Activated CD8-positive, alpha-beta memory T cell treated with anti-CD3 and anti-CD28 coated beads for 1 hour (primary cell): ENCODE measurements at places on chromosomes 11 and 22.

- no peak for DNase-seq
Measured at GRCh38 chr11:44470854-44471253, 94.6 kb upstream of the CD82 start.

- DNase-seq: no peak
Measured at GRCh38 chr11:41102471-41102870, 357.0 kb downstream of the LRRC4C start.

DNA sequence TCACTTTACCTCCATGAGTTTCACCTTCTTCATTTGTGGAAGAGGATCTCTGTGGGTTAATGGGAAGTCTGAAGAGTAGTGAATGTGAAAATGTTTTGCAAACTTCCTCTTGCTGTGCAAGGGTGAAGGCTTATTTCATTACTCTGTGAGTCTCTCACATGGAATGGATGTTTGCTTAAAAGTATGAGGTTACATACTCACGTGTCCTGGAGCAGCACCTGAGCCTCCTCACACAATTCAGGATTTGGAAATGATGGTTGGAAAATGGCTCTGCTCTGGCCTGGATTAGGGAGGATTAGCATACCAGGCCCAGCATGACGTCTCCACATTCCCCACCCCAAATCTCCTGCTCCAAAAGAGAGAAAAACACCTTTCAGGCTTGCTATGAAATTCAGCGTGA is 4.8 kb downstream of the GRAMD1B start:
- no peak for DNase-seq

DNA sequence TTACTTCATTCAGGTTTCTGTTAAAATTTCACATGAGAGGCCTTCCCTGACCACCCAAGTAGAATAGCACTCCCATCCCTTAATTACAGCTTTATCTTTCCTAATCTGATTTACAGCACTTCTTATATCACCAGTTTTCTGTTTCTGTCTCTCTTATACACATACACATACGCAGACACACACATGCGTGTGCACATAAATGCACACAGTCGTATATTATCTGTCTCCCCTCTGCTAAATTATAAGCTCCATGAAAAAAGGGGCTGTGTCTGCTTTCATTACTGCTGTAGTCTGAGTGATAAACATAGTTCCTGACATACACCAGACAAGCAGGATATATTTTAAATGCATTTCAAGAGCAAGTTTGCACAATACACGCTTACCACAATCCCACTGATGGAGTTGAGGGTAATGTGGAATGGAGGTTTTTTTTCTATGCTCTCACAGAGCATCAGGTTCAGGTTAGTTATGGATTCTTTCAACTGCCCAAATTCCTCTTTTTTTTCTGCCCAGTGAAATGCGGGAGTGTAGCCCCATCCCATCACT is 13.7 kb upstream of the TOP3B start:
- no peak for DNase-seq

DNA sequence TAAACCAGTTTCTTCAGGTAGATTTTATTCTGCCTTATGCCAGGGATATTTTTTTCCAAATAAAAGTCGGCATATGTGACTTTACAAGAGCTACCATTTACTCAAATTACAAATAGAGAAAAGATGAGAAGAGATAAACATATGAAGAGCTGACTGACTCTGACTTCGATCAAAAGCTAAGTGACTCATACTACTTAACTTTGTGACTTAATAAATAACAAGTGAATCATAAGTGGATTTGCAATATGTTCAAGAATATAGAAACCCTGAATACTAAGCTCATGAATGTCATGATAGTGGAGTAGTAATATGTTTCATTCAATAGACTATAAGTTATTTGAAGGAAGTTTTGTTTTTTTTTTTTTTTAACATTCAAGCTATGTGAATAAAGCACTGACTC is 130.5 kb upstream of the ANO3 start:
- DNase-seq: no peak

- no peak for DNase-seq
Measured at GRCh38 chr11:34235189-34235588, 122.6 kb downstream of the ABTB2 start.

- no peak for DNase-seq
Measured at GRCh38 chr22:24216541-24217209, 28.2 kb downstream of the GGT5 start.

DNA sequence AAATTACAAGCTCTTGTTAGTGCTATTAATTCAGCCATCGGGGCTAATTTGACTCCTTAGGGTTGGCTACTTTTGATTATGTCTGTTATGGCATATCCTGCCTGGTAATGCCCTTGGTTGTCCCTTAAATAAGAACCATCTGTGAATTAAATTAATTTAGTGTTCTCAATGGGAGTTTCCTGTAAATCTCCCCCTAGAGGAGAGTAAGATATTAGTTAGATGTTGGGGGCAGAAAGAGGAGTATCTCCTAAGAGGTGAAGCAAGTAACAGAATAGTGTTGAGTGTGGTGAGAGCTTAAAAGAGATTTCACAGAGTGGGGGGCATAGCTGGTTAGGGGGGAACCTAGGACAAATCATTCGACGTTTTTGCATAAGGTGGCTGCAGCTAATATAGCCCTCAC is 1126.9 kb downstream of the JRKL start:
- no peak for DNase-seq

- DNase-seq: no peak
Measured at GRCh38 chr11:36249246-36249645, 40.0 kb downstream of the COMMD9 start.

DNA sequence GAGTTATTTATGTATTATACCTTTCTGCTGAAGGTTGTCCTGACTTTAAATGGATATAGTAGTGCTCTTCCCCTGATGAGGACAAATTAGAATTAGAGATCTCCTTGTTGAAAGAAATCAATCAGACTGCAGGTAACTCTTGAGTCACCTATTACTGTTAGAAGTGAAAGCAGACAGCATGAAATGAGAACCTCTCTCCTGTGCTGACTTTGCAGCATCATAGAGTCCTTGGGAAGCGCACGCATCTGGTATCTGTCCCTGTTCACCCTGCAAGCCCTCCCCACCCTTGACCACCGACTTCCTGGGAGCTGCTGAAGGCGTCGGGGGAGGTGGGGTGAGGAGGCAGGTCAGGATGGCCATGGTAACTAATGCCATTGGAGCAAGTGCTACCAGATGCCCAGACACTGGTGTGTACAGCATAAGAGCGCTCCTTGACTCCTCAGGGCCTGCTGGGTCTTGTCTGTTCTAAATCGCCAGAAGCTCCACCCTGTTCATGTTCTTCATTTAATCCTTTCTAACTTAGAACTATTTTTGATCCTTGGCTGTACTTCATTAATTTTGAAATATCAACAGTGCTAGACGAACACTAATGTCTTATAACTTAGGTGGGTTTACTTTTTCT is 143.9 kb downstream of the WNT7B start:
- no peak for DNase-seq

GRCh38 chr22:19508024-19508776 is 16.0 kb downstream of the CLDN5 start:
- DNase-seq: no peak

DNA sequence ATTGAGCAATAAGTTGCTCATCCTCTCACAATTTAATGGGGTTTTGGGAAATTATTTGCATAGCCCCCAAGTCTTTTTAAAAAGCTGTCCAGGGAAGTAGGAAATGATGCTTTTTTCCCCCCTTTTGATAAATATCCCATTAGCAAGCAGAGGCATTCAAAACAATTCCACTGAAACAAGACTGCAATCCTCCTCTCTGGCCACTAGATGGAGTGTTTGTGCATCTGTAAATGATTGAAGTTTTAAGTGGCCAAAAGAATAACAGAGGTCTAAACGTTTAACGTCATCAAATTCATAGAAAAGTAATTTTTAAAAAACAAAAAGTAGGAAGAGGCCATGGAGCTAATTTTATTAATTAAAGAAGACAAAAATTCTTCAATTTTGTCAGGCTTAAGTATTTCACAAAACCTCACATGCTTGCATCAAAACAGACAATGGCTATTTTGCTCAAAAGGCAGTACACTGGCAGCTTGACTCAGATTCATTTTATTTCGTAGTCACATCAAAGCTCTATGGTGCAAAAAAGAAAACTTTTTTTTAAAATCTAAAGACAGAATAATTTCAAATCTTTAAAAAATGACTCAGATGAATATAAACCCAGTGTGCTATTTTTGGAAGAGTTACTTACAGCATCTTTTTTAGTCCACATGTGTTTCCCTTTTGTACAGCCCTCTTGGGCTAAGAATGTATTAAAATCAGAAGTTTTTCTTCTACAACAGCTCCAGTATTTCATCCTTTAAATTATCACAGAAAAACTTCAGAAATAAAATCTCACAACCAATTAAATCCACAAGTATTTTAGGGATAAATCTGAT is 17.8 kb downstream of the CHORDC1 start:
- DNase-seq: no peak
